NCI-H69 (cell line): ENCODE measurements at places on chromosomes 7 and 10.

DNA sequence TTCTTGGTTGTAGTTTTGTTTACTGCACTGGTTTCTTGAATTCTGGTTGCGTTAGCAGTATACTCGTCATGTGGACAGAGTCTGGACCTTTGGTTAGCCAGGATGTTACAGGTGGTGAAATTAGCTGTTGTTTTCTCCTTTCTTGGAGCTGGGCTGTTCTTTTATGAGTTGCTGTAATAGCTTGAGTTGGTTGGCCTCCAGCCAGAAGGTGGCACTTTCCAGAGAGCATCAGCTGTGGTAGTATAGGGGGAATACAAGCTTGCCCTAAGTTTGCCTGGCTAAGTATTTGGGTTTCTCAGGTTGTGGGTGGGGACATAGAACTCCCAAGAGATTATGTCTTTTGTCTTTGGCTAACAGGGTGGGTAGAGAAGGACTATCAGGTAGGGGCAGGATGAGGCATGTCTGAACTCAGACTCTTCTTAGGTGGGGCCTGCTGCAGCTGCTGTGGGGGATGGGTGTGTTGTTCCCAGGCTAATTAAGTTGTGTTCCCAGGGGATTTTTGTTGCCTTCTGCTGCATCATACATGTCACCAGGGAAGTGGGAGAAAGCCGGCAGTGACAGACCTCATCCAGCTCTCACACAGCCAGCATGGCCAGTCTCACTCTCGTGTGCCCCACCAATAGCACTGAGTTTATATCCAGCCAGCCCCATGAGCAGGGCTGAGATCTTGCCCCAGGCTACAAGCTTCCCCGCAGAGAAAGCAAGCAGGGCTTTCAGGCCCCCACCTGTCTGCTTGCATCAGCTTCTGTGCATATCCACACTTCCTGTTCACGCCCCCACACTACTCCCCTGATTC is 246.7 kb upstream of the TPK1 start:
- DNase-seq, result peak; percentile 99

DNA sequence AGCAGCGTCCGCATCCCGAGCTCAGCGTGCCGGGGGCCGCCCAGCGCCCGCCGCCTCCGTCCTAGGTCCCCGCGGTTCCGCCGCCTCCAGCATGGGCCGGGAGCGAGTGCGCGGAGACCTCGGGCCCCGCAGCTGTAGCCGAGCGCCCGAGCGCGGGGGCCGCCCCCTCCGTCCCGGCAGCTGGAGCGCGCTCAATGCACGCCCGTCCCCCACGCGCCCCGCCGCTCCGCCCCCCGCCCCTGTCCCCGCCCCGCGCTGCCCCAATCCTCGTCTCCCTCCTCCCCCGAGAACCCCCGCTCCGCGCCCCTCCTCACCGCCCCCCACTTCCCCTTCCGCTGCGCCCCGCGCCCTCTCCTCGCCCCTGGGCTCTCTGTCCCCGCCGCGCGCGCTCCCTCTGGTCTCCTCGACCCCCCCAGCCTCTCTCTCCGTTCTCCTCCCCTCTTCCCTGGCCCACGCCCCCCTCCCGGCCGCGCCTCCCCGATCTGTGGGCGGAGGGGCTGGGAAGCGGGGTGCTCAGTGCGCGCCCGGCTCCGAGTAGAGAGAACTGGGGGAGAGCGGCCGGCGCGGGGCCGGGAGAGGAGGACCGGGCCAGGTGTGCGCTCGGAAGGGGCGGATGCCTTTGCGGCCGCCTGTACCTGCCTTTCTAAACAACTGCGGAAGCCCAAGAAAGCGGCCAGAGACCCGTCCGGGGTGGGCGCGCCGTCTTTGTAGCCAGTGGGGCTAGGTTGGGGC is at the start of gene VIPR2:
TSS of gene VIPR2 (minus strand) at position 110 of the 732 bp plus-strand sequence. CDS start at position 14, 96 bp downstream.
- peak; percentile 43 for DNase-seq

- DNase-seq, result no peak
Measured at GRCh38 chr10:113493195-113493594, 59.7 kb upstream of the HABP2 start.

- DNase-seq, result no peak
Measured at GRCh38 chr7:107138696-107139420, 29.9 kb upstream of the HBP1 start.

DNA sequence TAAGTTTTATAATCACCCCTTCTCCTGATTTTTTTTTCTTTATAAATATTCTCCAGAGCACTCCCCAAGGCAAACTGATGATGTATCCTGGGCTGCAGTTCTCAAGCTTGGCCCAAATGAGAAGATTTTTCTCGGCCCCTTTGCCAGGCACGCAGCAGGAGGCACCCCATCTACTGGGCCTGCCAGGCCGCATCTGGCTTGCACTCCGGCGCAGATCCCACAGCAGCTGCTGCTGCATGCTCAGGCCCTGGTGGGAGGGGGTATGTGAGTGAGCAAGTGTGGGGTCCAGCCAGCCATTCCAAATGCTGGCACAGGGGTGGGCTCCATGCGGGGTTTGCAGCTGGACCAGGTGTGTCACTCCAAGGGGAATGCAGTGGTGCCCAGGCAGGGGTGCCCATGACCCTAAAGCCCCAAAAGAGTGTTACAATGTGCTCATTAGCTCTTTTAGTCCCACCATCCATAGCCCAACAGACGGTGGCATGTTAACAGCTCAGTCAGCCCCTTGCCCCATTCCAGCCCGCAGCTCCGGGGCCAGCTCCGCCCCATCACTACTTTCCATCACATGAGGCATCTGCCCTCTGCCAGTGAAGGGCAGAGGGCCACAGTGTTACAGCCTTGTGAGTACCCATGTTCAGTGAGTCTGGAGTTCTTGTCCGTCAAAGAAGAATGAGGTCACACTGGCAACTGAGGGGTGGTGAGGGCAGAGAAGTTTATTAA is 25.9 kb downstream of the OAT start:
- no peak for DNase-seq

DNA sequence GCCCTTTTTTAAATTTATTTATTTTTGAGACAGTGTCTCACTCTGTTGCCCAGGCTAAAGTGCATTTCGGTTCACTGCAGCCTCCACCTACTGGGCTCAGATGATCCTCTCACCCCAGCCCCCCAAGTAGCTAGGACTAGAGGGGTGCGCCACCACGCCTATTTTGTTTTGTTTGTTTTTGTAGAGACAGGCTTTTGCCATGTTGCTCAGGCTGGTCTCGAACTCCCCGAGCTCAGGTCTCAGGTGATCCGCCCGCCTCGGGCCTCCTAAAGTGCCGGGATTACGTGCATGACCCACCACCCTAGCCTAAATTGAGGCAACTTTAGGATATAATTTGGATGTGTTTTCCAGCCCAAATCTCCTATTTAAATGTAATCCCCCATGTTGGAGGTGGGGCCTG is 805 bp downstream of the ZNF736 start:
- peak; percentile 27 for DNase-seq

DNA sequence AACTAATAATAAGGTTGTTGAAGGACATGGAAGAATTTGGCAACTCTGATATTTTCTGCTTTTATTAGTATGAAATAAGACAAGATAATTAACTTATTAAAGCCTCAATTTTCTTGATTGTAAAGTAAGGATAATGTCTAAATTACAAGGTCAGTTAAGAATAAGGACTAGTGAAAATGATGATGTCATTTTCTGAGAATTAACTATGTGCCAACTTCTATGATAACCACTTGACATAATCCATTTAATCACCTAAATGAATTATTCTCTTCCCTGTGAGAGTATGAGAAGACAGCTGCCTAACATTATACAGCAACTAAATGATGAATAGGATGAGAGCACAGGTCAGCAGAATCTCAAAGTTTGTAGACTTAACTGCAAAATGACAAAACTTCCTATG is 1153.4 kb upstream of the POT1 start:
- no peak for DNase-seq

- no peak for DNase-seq
Measured at GRCh38 chr7:71300603-71301002, 168.7 kb downstream of the GALNT17 start.

- DNase-seq, result no peak
Measured at GRCh38 chr10:113858541-113858940, 4.1 kb downstream of the NHLRC2 start.

DNA sequence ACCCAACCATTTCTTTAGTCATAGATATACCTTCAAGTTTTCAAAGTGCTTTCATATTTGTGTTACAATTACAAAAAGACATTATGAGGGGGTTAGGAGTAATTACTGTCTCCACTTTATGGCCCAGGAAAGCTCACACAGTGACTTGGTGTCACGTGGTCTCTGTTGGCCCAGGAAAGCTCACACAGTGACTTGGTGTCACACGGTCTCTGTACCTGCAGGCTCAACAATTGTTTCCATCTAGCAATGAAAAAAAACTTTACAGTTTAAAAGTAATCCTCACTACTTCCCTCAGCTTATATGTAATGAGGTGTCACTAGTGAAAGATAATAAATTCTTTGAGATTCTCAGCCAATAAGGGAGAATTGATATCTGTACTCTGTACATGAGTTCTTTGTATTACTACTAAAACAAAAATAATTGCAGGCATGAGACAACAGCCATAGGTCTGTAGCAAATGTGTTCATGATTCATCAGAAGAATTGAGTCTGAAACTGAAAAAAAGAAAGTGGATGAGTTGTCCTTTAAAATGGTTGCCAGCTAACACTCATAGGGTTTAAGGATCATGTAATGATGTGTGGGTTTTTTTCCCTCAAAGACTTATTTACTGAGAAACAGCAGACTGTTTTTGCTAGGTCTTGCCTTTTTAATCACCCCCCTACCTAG is 10.9 kb downstream of the OGDH start:
- no peak for DNase-seq

DNA sequence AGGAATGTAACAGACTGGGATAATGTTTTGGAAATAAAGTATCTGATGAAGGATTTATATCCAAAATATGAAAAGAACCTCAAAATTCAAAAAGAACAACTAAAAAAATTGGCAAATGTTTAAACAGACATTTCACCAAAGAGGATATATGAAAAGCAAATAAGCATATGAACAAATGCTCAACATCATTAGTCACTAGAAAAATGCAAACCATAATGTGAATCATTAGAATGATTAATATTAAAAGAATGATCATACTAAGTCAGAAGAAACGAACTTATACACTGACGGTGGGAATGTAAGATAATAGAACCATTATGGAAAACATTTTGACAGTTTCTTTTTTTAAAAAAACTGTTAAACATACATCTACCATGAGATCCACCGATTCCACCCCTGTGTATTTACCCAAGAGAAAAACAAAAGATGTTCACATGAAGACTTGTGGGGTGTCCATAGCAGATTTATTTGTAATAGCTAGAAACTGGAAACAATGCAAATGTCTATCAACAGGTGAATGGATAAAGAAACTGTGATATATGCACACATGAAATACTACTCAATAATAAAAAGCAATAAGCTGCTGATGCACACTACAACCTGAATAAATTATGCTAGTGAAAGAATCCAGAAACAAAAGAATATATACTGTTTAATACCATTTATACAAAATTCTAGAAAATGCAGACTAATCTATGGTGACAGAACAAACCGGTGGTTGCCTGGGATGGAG is 35.7 kb downstream of the PRKG1 start:
- DNase-seq, result no peak

GRCh38 chr10:24012249-24012803 is 196.6 kb upstream of the KIAA1217 start:
- DNase-seq, result no peak

DNA sequence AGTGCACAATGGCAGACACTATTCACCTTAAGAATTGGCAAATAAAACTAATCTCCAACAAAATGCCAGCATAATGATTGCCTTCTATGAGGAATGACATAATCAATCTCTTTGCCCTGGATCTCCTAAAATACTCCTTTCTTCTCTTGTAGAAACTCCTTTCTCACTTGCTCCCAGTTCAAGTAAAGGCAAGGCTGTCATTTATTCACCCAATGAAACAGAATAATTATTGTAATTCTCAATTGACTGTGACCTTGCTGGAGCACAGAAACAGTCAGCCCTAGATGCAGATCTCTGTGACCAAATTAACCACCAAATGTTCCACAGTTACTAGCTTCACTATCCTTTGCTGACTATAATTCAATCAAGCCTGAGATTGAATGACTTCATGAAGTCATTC is 99.3 kb downstream of the SEMA3C start:
- DNase-seq, result peak; percentile 88

DNA sequence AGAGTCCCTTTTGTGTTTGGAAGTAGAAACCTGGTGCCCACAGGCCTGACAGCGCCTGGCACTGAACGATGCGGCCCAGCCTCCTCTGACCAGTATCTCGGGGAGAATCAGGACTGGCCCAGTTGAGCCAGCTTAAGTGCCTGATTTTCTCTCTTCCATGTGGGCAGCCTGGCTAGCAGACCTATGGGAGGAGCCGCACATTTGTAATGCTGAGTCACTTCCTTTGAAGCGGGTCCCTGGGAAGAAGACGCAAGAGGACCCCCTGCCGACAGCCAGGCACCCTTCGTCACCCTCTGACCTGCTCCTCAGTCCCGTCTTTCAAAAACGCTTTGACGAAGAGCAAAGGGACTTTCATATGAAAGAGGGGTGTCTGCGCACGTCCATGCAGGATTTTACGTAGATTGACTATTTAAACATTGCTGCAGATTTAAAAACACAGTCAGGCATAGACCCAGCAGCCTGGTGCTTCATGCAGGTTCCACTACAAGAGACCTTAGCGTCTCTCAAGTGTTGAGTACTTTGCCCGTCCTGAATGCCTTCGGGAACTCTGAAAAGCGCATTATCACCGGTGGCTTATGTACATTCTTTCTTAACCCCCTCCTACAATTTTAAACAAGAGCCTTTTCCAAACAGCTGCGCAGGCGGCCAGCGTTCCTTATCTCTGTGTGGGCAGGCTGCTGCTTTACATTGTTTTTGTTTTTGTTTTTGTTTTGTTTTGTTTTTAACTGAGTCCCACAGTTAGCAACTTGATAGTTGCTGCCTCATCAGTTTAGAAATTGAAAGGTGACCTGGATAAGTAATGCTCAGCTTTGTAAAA is 36.5 kb upstream of the AP5Z1 start:
- DNase-seq, result peak; percentile 41

GRCh38 chr7:12089951-12090756 is 120.9 kb upstream of the TMEM106B start:
- DNase-seq, result peak; percentile 39

DNA sequence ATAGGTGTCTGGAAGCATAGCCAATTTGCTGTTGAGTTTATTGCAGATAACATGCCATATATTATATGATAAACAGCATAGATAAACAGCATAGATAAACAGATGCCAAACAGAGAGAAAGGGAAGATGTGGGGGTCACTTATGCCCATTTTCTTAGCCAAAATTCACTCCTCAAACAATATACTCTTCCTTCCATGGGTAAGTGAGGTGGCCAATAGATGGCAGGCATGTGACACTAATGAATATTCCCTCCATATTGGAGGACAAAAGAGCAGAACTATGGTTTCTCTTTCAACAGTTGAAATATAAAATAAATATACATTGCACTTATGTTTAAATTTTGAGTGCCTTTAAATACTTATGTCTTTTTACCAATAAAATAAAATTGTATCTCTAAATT is 1212.8 kb downstream of the REEP3 start:
- DNase-seq, result peak; percentile 7

GRCh38 chr7:16187131-16187530 is 234.2 kb downstream of the CRPPA start:
- no peak for DNase-seq
